Heart left ventricle (tissue), 16 donors: ENCODE measurements at places on chromosomes 6 and 20. TPM values are rescaled to one million over a fixed set of nuclear protein-coding genes. Genes with fewer than 3 reads are reported as not detected.

DNA sequence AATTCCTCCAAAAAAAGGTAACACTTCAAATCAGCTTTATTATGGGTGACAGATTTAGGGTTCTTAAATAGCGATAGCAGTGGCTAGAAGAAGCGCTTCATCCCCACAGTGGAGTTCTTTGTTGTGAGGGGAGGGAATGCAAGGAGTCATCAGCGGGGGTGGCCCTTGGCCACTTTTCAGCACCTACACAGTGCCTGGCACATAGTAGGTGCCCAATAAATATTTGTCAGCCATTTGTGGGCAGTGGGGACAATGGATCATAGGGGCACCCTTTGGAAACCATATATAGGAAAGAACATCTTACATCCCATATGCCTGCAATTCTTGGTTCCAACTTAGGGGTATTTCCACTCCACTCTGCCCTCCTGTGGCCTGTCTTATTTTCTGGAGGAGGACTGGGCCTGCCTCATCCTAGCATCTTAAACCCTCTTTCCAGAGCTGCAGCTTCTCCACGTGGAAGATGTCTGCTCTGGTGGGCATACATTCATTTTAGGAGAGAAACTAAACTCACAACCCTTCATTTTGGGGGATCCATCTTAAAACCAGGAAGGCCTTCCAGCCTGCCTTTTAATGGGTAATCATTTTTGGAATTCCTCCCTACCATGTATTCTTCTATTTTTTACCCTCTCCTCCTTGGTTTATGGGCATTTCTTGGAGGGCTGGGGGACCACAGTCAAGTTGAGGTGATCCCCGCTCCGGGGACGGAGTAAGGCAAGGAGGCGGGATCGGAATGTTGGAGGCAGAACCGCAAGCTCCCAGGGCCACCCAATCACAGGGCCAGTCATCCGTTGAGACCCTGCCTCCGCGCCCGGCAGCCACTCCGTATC lies 2.6 kb upstream of the GPSM3 start:
- DNase-seq: no peak

DNA sequence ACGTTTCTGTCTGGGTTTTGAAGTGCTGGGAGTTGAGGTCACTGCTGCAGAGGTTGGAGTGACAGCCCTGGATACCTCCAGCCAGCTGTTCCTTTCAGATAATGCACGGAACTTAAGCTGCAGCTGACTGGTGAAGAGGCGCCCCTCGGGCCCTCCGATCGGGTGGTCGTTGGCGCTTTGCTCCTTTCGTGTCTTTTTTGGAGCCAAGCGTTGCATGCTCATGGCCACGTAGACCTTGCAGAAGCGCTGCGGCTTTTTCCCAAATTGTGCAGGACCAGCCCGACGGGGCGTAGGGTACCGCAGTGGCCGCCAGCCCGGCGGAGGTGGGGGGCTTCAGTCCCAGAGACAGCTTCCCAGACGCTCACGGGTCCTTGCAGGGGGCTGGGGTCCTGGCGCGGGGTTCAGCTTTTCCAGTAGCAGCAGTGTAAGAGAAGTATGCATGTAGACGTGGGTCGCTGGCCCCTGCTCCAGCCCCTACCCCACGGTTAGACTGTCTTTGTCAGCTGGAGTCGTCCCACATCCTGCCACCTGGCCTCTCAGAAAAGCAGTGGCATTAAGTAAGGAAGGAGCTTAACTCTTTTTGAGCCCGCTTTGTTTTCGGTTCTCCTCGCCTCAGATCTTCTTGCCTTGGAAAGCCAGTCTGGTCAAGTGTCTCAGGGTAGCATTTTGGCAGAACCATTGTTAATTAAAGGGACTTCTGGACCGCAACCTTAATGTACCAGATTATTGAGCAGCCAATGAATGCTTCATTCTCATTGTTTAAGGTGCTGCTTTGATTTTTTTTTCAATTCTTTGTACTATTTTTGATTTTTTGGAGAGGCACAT lies 838 bp downstream of the TNFAIP3 start:
- DNase-seq: no peak

GRCh38 chr20:63689046-63690002 lies 7.1 kb upstream of the TNFRSF6B start:
- DNase-seq: no peak

GRCh38 chr6:108974201-108974600 lies 120.4 kb downstream of the SESN1 start:
- DNase-seq: no peak

DNA sequence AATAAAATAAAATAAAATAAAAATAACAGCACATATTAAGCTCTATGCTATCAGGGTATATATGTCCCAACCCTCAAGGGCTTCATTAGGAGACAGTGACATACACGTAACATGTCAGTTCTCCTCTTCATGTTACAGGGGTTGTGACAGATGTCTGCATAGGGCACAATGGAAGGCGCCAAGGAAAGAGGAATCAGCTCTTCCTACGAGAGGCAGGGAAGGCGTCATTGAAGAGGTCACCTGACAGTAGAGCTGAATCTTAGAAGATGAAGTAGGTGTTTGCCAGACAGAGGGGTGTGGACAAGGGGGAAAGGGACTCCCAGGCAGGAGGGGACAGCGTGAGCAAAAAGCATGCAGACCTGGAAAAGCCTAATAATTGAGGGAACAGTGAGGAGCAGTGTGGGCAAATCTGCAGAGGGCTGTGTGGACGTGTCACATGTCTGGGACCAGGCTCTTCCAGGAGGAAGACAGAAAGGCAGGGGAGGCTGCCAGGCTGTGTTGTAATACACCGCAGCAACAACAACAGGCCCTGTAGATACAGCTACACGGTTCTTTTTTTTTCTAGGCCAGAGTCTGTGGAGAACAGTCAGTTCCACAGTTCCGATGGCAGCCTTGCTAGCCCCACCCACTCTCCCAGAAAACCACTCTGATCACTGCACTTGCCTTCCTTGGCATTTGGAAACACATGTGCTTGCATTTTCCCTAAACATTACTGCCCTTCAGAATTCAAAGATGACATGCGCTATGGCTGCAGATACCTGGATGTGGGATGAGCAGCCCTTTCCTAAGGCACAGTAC lies 2.5 kb upstream of the FKBP5 start:
- peak; percentile 92 for DNase-seq

DNA sequence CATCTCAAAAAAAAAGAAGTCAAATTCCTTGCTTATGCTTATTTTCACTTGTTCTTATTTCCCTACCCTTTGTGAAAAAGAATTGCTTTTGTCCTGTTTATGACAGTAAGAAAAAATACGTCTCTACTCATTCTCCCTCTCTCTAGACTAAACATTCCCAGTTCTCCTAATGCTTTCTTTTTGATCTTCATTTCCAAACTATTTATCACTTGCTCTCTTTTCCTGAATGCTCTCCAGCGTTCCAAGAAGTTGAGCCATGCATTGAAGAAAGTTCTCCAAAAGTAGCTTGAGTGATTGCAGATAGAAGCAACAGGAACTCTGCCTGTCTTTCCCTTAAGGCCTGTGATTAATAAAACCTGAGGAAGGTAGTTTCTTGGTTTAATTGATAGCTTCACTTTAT lies 53.1 kb upstream of the TMEM170B start:
- no peak for DNase-seq

DNA sequence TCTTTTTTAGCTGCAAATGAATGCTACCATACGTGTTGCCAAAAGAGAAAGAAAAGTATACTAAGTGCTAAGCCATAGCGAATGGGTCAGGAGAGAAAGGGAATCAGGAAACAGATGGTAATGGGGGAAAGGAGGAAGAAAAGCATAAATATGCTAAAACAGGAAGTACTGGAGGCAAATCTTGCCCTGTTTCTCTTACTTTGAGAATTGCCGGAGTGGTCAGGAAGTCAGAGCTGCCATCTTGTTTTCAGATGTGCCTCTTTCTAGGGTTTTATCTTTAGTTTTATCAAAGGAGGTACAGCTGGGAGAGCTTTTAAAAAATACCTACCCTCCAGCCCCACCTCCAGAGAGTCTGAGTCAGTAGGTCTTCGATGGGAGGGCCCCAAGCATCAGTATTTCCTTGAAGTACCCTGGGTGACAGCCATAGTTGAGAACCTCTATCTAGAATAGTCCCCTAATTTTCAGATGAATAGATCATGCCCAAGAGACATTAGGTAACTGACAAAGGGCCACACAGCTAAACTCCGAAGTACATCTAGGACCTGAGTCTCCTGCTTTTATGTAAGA lies 193.3 kb downstream of the CLIC5 start:
- DNase-seq: no peak

DNA sequence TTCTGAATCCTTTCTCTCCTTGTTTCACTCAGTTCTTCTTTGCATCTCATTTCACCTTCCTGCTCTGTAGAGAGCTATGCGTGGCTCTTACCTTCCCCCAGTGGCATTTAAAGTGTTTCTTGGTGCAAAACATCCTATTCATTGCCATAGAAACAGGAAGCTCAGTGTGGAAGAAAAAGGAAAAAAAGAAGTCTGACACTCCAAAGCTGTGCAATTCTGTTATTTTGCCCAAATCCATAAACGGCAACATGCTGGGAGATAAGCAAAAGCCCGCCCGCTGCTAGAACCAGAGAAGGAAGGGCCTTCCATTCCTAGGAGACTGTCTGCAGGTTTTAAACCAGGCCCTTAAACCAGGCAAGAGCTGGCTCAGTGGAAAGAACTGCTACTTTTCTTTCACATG lies 247.1 kb downstream of the HIVEP2 start:
- DNase-seq: no peak

- DNase-seq: peak; percentile 9
Observed at GRCh38 chr20:32535316-32535952, 49.7 kb downstream of the NOL4L start.

SLC4A11 gene
- total RNA-seq: 0.65 TPM

DNA sequence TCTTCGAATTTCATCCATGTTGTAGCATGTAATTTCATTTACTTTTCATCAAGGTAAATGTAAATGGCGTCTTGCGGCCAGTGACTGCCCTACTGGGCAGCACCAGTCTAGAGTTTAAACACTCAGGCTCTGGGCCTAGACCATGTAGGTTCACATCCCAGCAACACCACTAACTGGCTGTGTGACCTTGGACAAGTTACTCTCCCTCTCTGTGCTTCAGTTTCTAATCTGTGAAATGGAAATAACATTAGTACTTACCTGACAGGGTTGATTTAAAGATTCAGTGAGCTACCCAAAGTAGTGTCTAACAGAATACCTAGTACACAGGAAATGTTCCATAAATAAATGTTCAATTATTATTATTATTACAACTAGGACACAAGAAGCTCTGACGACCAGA lies 29.3 kb downstream of the PDRG1 start:
- DNase-seq: no peak

GRCh38 chr6:81751388-81752083 lies 945 bp downstream of the TENT5A start:
- peak; percentile 70 for DNase-seq

GRCh38 chr6:38320358-38320757 lies 319.4 kb downstream of the BTBD9 start:
- no peak for DNase-seq

- DNase-seq: no peak
Observed at GRCh38 chr20:18635380-18635779, 47.5 kb downstream of the DTD1 start.

GRCh38 chr6:144411531-144412165 lies 126.5 kb downstream of the UTRN start:
- DNase-seq: no peak

DNA sequence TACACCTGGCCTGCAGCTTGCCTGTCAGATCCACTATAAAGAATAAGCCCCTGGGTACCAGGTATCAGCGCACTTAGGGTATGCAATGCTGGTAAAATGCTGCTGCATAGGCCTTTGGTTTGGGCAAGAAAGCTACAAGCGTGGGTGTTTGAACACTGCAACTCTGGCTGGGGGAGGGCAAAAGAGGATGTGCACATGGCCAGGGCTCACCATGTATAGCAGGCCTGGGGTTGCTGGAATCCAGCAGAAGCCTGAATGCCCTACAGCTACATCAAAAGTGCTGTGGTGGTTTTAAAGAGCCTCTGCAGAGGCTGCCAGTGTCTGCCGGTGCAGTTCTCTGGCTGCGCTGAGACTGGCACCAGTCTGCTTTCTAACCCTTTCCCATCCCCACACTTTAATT lies 51.7 kb downstream of the UQCC1 start:
- DNase-seq: no peak

- peak; percentile 39 for DNase-seq
Observed at GRCh38 chr20:20167698-20168097, 115.4 kb downstream of the CFAP61 start.

MLN gene
- not detected for total RNA-seq

DNA sequence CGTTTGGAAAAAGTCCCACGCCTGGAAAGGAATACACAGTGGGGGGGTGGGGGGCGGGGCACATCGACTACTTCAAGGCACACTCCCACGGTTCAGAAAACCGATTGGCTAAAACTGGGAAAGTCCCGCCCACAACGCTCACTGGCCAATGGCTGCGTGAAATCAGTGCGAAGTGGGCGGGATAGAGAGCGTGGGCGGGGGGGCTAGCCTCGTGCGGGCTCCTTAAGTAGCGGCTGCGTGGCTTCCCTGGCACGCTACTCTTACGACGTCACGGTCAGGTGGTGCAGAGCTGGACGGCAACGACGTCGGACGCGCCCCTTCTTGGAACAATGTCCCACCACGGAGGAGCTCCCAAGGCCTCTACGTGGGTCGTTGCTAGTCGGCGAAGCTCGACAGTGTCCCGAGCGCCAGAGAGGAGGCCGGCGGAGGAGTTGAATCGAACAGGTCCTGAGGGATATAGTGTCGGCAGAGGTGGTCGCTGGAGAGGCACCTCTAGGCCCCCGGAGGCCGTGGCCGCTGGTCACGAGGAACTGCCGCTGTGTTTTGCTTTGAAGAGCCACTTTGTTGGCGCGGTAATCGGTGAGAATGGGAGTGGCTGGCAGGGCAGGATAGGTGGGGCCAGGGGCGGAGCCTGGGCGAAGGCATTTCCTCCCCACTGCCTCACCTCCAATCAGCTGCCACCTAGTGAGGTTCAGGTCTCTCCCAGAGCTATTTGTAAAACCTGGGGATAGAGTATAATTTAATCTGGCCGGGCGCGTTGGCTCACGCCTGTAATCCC lies at the start of gene DDX43:
DDX43 (plus strand) TSS at position 252 of the 778 bp plus-strand sequence; CDS start at position 330, 78 bp downstream.
- peak; percentile 80 for DNase-seq

GRCh38 chr20:42193119-42193518 lies 574.9 kb upstream of the CHD6 start:
- no peak for DNase-seq

GRCh38 chr6:19697744-19698290 lies 139.4 kb upstream of the ID4 start:
- DNase-seq: no peak

GRCh38 chr6:106886922-106887797 lies 87.4 kb downstream of the CD24 start:
- DNase-seq: no peak

- DNase-seq: no peak
Observed at GRCh38 chr6:47129129-47129528, 87.0 kb upstream of the ADGRF1 start.

LY6G5C gene
- total RNA-seq: 3.1 TPM
